Placental pericyte (primary cell): ENCODE measurements at places on chromosomes 16 and 17. TPM values are rescaled to one million over a fixed set of nuclear protein-coding genes. Genes with fewer than 3 reads are reported as not detected.

HS3ST6 gene
- not detected in 2 replicates for total RNA-seq

MT1H gene
- total RNA-seq = not detected in 2 replicates

TAC4 gene
- not detected in 2 replicates for total RNA-seq

SLC35G6 gene
- not detected in 2 replicates for total RNA-seq

CACNA1G gene
- total RNA-seq = under 0.01 and 0.14 TPM in 2 replicates

PRSS36 gene
- total RNA-seq = not detected in 2 replicates
